ENCODE measurements at places on chromosomes 7 and 10.

DNA sequence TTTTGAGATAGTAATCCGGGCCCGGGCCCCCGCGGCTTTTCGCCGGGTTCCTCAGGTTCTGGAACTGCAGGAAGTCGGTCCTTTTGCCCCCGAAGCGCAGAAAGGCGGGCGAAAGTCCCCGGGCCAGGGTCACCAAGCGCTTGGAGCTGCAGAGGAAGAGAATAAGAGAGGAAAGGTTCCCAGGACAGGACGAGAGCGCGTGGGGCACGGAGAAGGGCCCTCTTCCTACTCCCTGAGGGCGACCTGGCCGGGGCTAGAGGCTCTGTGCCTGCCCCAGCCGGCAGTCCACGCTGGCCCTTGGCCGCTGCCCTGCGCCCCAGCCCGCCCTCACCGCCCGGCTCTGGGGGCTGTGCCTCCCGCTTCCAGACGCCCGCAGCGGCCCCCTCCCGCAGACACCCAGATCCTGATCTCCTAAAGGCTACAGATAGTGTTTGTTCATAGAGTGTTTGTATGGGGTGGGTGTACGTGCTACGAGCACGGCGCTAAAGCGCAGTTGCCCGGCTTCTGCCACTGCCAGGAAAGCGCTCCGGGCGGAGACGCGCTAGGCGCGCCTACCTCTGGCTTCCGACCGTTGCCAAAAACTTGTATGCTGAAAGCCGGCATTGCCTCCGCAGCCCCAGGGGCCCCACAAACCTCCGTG is 3.2 kb downstream of the HPSE2 start:
- no peak for DNase-seq

DNA sequence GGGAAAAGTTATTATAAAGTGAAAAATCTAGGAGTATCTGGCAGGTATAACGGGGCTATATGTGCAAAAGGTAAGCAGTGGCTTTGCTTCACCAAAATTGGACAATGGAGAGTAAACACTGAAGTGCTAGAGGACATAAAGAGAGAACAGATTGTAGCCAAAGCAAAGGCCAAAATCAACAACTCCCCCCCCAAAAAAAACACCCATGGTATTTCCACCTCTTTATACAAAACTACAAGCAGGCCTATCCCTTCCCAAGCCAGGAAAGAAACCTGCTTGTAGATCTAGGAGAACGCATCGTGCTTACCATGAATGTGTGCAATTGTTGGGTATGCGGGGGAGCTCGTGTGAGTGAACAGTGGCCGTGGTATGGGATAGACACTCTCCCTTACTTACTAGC is 9.2 kb upstream of the AKR1B1 start:
- DNase-seq, result no peak

DNA sequence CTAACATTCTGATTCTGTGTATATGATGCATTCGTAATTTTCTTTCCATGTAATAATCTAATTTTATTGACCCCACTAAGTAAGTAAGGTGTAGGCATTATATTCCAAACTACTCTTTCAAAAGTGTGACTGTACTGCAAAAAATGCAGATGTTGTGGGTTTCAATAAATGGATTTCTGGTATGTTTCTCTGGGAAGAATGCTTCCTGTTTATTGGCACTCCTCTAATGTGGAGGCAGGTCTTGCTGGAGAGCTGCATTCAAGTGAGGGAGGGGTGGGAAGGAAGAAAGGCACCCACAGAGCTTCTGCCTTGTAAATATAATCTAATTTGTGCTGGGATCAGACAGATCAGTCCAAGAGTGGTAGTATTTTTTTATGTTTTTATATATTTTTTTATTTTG is 23.9 kb downstream of the ST7 start:
- no peak for DNase-seq

DNA sequence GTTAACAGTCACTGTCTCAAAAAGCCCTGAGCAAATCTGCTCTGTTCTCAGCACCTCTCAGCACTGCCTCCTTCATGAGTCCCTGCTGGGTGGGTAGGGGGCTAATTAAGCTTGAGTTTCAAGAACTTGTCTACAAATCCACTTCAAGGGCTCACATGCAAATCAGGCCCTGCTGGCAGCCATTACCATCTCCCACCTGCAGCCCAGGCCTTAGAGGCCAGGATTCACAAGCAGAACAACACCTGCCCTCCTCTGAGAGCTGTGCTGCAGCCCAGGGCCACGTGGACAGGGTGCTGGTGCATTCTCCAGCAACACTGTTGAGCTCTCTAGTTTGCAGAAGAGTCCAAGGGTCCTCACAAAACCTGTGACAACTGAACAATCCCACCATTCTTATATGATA is 119.2 kb downstream of the DPP6 start:
- no peak for DNase-seq

- DNase-seq, result no peak
Measured at GRCh38 chr10:122911889-122912484, 1.6 kb downstream of the FAM24A start.

DNA sequence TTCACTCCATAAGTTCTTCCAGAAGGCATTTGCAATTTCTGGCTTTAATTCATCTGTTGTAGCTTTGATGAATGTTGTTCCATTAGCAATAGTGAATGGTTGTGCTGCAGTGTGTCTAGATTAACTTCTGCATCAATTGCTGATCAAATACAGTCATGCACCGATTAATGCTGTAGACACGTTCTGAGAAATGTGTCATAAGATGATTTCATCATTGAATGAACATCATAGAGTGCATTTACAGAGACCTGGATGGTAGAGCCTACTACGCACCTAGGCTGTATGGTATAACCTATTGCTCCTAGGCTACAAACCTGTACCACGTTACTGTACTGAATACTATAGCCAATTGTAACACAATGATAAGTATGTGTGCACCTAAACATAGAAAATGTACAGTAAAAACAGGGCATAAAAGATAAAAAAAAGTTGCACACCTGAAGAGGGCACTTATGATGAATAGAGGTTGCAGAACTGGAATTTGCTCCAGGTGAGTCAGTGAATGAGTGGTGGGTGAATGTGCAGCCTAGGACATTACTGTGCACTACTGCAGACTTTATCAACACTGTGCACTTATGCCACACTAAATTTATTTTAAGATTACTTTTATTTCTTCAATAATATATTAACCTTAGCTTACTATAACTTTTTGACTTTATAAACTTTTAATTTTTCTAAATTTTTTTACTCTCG is 170.7 kb downstream of the HERPUD2 start:
- DNase-seq, result no peak

GRCh38 chr10:6310977-6311376 is 108.2 kb downstream of the PFKFB3 start:
- DNase-seq, result no peak

GRCh38 chr10:113709221-113709838 is 29.6 kb downstream of the CASP7 start:
- DNase-seq, result no peak

DNA sequence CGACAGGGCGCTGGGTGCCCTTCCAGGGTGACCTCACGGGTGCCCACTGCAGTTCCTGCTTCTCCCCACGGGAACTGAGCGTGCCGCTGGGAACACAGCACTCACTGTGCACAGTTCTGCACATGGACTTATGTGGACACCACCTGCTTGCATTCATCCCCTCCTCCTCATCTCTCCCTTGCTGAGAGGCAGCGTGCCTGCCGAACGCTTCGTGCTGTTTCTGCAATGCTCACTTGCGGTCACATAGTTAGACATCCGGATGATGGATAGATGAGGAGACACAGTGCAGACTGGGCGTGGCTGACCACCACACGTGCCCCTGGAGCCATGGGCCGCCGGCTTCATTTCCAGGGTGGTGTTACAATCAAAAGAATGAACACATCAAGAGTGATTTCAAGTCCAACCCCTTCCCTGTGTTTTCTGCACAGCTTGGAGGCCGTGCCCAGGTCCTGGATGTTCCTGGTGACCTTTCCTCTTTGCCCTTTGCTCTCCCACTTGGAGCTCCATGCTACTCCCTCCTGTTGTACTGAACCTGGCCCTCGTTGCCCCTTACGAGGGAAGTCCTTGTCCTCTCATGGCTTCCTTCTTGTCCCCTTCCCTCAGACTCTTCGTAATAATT is 119.4 kb downstream of the VIPR2 start:
- DNase-seq, result no peak

DNA sequence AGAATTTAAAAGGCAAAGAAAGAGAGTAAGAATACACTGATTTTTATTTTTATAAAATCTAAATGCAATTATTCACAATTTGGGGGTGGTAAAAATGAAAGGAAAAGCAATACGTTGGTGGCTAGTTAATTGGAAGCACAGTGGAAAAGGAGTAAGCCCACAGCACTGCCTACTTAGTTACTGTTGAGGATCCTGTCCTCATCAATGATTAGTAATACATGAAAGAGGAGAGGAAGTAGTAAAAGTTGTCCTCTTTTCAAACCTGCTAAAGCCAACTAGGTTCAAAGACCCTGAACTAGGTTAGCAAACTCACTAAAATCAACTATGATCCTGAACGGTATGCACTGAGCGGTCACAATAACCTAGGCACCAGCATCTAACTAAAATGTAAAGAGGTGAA is 52.7 kb upstream of the LRRN3 start:
- DNase-seq, result no peak

- no peak for DNase-seq
Measured at GRCh38 chr10:114590993-114591392, 67.1 kb downstream of the ABLIM1 start.

GRCh38 chr10:50216894-50217293 is 34.4 kb downstream of the ASAH2 start:
- no peak for DNase-seq

- no peak for DNase-seq
Measured at GRCh38 chr10:34151931-34152330, 663.2 kb downstream of the PARD3 start.

GRCh38 chr7:343227-343822 is 53.4 kb downstream of the FOXL3 start:
- DNase-seq, result no peak

DNA sequence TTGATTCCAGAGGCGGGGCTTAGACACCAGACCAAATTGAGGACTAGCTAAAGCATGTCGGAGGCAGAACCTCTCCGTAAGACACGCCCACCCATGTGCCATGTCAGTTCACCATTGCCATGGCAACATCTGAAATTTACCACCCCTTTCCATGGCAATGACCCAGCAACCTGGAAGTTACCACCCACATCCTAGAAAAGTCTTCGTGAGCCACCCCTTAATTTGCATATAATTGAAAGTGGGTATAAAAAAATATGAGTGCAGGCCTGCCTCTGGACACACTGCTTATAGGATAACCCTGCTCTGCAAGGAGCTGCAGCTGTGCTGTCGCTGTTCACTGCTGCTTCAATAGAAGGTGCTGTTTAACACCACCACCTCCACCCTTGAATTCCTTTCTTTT is 28.0 kb downstream of the TMEM270 start:
- DNase-seq, result no peak

GRCh38 chr7:149245744-149246143 is 6.3 kb downstream of the ZNF212 start:
- no peak for DNase-seq

- no peak for DNase-seq
Measured at GRCh38 chr7:45324683-45325237, 167.2 kb downstream of the RAMP3 start.

DNA sequence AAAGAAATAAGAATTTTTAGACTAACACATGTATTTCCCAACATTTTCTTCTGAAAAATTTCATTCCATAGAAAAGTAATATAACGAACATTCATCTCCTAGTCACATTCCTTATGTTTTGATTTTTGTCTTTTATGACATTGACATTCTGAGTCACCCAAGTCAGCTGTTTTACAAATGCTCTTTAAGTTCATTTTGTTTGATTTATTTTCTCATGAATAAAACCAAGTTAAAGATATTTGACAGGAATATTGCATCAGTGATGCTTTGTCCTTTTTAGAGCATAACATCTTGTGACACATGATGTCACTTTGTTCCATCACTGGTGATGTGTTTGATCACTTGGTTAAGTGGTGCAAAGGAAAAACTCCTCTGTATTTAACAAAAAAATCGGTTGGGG is 48.4 kb downstream of the HGF start:
- no peak for DNase-seq

DNA sequence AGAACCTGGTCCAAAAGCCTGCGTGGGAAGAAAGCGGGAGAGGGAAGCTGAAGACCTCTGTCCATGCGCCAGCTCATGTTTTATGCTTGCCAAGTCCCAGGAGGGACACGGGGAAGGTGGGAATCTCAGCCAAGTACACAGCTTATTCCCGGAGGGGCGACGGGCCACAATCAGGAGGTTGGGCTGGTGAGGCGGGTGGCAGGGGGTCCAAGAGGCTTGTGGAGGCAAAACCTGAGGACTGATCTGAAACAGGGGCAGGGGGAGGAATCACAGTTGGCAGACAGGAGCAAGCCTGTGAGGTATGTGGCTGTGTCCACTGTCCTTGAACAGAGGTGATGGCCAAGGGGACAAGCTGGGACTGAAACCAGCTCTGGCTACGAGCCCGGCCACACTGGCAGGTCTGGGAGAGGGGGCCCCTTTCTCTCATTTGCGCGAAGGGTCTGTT is 38.0 kb upstream of the LEP start:
- DNase-seq, result no peak

All from GM12864 (cell line).